Hindlimb muscle (tissue), 1 donor: ENCODE measurements at places on chromosomes 11 and 22.

DNA sequence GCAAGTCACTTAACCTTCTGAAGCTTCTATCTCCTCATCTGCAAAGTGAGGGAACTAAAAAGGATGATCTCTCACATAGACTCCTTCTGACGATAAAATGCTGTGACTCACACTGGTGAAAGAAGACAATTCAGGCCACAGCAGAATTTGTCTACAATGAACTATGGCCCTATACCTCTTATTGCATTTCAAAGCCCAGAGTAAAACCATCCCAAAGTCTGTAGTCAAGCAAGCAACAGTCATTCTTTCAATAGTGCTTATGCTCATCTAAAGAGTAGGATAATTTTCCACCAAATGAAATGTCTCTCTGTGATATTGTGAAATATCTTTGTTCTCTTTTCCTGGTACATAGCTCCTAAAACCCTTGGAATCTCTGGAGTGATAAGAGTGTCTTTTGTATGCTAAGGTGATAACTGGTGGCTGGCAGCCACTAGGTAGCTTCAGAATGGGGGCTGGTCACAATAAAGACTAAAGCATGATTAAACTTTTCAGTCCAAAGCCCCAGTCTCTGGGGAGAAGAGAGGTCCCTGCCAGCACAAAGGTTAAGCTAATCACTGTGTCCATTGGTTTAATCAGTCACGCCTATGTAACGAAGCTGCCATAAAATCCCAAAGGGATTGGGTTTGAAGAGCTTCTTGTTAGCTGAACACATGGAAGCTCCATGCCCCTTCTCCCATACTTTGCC is 30.8 kb downstream of the SYTL2 start:
- DNase-seq = no peak

DNA sequence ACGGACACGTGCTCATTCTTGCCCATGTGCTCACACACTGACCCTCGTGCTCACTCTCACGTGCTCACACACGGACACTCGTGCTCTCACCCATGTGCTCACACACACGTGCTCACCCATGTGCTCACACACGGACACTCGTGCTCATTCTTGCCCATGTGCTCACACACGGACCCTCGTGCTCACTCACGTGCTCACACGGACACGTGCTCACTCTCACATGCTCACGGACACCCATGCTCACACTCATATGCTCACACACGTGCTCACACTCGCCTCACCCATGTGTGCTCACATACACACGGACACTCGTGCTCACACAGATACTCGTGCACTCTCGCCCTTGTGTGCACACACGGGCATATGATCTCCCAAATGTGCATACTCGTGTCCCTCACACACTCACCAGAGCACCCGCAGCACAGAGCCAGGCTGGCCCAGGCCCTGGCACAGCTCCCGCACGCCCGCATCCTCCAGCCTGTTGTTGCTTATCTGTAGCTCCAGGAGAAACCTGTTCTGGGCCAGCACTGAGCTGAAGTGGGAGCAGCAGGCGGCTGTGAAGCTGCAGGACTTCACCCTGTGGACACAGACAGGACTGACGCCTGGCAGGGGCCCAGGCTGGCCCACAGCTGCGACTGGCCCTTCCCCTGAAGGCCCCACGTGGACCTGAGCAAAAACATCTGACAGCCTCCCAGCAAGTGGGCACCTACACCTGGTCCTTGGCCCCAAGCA is 9.3 kb downstream of the RNH1 start:
- DNase-seq = no peak

DNA sequence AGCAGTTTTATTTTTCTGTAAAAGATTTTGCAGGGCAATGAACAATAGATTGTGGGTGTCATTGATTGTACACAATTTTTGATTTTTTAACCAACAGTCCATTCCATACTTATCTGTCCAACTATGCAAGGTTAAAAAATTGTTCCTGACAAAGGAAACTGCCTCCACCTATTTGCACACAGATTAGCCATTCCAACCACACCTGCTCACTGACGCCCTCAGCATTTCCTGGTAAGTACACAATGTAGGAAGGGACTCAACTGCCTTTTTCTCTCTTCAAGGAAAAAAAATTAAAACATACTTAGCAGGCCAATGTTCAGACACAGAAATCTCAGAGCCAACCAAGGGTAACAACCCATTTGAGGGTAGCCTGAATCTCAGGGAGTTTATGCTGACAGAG is 4.3 kb upstream of the FUT4 start:
- DNase-seq = no peak

DNA sequence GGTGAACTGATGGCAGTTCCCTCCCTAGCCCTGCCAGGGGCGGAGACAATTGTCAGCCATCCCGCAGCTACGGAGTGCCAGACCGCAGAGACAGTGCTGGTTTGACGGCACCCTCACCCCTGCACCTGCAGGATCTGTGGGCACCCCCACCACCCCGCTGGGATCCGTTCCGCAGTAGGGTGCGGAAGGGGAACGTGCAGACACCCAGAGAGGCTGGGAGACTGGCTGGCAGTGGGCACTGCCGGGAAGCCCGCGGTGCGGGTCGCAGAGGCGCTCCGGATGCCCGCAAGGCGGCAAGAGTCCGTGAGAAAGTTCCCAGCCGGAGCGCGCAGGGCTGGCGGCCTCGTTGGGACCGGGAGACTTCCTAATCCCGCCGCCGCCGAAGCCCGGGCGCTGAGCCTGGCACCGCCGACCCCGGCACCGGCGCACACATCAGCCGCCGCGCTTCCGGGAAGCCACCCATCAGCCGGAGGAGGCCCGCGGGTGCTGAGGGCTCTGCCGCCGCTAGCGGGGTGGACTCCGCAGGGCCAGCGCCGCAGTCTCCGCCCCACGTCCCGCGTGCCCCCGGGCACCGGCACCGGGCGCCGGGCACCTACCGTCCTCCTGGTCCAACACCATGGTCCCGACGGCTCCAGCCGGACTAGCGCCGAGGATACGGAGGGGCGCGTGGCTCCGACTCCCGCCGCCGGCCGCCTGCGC is 4.3 kb upstream of the LMO1 start:
- no peak for DNase-seq

- DNase-seq = no peak
These were observed 146.4 kb downstream of the FBXO7 start for GRCh38 chr22:32620992-32621391.

GRCh38 chr11:45843158-45843924 is 3.9 kb upstream of the CRY2 start:
- peak; percentile 85 for DNase-seq

- DNase-seq = no peak
These were observed 98.4 kb downstream of the VPREB1 start for GRCh38 chr22:22342697-22343580.

DNA sequence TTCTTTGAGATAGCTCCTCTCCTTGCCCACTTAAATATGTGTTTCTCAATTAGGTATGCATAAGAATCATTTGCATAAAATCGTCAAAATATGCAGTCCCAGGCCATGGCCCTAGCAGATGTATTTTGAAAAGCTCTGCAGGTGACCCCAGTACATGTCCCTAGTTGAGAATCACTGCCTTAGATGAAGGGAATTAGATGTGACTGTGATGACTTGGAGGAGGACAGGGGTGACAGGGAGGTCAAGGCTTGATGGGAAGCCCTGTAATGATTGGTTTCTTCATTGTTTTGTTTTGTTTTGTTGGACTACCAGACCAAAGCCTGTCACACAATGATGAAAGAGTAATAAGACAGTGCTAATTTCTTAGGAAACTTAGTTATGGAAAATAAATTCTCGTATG is 74.4 kb downstream of the TNRC6B start:
- no peak for DNase-seq

- DNase-seq = no peak
These were observed 1.0 kb downstream of the PAX6 start for GRCh38 chr11:31809857-31810778.

DNA sequence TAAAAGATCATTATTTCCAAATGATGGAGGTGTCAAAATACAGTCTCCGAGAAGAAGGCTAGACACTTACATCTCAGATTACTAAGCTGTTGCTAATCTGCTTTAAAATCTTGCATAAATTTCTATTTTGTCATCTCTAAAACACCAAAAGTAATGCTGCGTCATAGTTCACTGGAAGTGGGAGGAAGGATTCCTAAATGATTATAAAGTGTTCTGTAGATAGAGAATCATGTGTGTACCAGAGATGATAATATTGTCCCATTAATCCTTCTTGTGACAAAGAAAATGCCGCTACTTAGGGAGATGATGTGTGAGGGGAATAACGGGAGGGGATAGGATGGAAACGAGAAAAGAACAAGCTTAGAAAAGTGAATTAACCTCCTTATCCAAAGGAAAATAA is 268.6 kb downstream of the JRKL start:
- no peak for DNase-seq

DNA sequence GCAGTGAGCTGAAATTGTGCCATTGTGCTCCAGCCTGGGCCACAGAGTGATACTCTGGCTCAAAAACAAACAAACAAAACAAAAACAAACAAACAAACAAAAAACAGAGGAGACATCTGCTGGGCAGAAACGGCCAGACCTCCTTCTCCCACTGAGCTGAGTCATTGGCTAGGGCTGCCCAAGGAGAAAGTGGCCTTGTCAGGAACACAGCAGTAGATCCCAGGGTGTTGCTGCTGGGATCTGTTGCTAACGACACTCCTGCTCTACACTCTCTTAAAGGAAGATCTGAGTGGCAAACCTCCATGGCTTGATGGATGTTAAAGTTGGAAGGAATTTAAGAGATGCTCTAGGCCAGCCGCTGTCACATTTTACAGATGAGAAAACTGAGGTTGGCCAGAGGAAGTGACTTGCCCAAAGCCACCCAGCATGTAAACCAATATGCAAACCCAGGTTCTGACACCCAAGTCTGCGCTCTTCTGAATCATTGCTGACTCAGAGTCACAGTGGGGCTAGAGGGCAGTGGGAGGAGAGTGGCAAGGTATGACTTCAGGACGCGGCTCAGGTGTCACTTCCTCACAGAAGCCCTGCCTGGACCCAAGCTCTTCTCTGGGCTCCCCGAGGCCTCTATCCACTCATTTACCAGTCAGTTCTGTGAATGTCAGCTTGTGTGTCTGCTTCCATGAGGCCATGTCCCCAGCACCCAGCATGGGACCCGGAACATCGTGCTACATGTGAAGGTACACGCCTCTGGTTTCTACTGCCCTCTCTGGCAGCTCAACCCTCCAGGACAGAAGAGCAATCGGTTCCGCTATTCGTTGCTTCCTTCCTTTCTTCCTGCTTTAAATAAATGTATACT is 11.3 kb upstream of the GDPD5 start:
- DNase-seq = no peak

DNA sequence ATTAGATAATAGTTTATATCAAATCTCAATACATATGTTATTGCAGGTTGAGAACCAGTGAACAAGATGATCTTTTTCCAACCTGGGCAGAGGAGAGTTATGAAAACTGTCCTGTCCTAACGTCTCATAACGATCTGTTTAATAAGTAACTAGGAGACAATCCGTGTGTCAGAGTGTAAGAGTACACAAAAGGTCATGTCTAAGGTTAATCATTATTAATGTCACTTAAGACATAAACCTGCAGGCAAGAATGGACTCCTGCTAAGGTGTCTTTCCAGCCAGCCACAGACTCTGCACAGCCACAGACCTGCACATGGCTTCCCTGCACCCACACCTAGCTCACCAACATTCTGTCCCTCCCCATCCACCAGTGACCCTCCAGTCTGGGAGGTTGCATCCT is 10.1 kb downstream of the SLC5A4 start:
- DNase-seq = no peak

DNA sequence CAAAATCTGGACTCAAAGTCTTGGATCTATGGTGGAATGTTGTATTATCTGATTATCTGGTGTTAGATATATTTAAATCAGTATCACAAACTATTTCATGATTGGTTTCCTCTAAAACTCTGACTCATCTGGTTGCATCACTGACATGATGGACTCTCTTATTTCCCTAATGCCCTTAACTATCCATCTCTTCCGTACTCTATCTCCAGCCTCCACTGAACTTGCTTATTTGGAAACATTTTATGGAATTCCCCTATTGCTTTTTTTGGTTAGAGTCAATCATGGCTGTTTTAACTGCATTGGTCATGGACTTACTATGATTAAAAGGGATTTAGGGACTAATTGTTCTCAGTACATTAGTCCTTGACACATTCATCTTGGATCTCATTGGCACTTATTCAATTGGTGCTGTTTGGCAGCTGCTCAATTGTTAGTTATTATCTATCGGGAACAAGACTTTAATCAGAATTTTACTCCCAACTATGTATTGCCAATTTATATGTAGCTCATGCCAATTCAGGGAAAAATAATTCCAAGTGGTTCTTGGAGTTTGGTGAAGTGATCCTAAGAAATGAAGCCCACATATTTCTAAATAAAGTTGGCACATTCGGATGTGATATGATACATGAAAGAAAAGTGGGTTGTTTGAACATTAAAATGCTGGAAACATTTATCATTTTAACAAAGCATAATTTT is 942.0 kb upstream of the CCDC90B start:
- no peak for DNase-seq

- peak; percentile 88 for DNase-seq
These were observed 9.8 kb upstream of the APOL6 start for GRCh38 chr22:35638410-35638809.

GRCh38 chr22:37431366-37431765 is 4.1 kb upstream of the ELFN2 start:
- DNase-seq = no peak

DNA sequence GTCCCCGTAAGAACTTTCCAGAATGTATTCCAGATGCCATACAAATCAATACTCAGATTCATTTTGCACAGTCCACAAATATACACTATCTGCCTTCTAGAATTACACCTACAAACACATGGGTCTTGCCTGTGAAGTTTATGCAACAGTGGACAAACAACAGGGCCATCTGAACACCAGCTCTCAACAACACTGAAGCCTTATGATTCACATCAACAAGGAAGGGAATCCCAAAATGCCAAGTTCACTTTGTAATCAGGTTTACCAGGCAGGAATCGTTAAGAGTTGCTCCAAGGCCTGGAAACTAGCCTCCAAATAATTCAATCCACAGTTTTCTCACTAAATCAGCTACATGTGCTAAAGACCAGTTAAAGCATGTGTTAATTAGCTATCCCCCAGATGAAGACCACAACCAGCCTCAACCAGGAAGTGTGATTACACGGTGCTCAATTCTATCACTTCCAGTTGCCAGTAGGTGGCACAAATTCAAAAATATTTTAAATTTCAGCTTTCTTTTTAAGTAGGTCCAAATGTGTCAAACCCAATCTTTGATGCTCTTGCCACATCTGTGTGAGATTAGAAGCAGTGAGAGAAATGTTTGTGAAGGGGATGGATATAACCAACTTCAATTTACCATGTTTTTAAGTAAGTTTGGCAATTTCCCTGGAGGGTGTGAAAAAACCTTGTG is 139.1 kb upstream of the BDNF start:
- DNase-seq = no peak

DNA sequence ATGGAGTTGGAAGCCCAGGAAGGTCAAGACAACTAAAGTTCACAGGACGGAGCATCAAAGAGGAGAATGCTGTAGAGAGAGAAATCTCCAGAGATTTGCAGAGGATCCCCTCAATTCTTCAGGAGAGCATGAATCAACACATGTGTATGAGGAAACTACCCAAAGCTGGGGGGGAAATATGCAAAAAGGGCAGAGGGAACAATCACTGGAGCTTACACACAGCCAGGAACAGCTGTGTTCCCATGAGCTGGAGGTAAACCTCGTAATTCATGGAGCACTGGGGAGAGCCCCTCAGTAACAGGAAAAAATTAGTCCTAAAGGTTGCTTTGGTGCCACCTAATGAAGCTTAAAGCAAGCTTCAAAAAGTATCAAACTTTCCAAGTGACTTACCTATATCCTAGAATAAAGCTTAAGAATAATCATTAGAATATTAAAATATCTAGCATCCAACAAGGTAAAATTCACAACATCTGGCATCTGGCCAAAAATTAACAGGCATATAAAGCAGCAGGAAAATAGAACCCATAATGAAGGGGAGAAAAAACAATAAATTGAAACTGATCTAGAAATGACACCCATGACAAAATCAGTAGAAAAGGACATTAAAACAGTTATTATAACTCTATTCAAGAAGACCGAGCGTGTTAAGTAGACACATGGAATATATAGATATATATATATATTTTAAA is 134.2 kb downstream of the STK33 start:
- DNase-seq = no peak
